ENCODE measurements at places on chromosomes 5 and 9. TPM values are rescaled to one million over a fixed set of nuclear protein-coding genes. Genes with fewer than 3 reads are reported as not detected.

- DNase-seq: no peak
These were observed at the start of gene DPYSL3 for GRCh38 chr5:147509710-147510651. Gene DPYSL3 (minus strand): TSS chr5:147510068. CDS start chr5:147509858, 210 bp downstream.

DNA sequence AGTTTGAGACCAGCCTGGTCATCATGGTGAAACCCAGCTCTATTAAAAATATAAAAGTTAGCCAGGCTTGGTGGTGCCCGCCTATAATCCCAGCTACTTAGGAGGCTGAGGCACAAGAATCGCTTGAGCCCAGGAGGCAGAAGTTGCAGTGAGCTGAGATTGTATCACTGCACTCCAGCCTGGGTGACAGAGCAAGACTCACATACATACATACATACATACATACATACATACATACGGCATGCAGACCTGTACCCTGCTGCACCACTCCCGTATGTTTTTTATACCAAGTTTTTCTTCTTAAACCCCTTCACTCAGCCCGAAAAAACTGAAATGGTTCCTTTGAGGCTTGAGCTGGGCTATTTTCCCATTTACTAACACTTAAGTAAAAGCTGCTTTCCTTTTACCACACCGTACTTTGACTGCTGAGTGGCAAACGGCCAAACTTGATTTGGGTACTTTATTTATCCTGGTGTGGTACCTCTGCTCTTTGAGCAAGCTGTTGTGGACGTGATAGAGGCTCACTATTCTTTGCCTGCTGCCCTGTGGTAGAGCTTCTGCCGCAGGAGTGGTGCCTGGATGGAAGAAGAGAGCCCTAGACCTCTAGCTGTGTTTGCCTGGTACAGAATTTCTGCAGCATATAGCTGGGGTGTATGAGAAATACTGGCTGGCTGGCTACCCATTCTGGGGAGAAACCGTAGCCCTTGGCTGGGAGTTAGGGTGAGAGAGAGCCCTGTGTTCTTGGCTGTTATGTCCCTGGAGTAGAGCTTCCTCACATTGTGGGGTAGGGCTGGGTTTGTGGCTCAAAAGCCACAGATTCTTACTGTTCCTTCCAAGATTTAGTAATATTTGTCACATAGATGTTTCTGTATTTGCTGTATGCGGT lies 19.4 kb downstream of the IPO11 start:
- no peak for DNase-seq

DNA sequence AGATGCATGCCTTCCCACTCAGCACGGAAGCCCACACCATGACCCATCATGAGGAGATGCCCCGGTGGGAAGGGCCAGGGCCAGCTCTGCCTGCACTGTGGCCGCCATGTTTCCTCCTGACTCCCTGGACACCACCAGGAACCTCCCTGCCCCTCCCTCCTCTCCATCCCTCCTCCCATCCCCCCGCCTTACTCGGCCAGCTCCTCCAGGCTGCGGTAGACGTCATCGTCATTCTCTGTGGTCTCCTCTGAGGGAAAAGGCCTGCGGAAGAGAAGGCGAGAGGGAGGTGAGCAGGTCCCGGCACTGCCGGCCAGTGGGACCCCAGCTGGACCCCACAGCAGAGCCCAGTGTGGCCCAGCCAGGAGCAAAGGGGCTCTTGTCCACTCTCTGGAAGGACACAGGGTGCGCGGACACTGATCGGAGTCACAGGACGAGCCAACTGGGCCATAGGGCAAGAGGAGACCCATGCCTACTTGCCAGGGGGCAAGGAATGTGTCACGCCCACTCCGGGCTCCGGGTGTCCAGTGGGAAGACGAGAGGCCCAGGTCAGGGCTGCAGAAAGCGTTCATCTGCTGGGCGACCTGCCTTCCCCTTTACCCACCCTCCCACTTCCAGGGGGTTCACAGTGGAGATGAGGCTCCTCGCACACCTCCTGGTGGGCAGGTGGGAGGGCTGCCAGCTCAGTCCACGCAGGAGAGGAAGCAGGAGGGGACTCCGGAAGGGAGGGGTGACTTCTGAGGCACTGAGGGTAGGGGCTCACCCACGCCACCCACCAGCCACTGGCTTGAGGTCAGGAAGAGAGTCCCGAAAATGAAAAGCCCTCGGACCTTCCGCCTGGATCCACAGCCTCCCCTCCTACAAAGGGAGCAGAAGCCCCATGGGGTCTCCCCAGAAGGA lies 96.2 kb upstream of the SARDH start:
- no peak for DNase-seq

- no peak for DNase-seq
These were observed 334.2 kb downstream of the PDE4D start for GRCh38 chr5:59559323-59559722.

DNA sequence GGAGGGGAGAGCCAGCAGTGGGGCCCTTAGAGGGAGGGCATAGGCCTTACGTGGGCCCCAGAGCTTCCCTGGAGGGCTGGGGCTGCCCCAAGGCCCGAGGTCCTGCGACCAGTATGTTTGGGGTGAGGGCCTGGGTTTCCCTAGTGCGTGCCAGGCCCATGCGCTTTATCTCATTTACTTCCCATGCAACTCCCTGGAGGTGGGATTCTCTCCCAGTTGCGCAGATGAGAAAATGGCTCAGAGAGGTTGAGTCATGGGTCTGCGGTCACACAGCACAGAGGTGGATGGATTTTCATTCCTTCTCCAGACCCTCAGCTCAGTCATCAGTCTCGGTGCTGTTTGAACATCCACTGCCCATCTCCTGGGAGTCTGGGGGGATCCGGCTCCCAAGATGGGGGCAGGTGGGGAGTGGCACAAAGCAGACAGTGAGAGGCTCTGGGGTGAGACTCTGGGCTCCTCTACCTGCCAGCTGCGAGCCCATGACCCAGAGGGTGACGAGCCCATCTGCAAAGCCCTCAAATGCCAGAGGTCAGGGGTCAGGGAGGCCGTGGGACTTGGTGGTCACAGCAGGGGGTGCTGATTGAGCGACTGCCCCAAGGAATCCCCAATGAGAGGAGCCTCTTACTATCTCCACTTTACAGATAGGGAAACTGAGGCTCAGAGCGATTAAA lies 171.2 kb downstream of the GAPVD1 start:
- no peak for DNase-seq

GRCh38 chr5:129122560-129122959 lies 28.0 kb downstream of the ISOC1 start:
- DNase-seq: no peak

DNA sequence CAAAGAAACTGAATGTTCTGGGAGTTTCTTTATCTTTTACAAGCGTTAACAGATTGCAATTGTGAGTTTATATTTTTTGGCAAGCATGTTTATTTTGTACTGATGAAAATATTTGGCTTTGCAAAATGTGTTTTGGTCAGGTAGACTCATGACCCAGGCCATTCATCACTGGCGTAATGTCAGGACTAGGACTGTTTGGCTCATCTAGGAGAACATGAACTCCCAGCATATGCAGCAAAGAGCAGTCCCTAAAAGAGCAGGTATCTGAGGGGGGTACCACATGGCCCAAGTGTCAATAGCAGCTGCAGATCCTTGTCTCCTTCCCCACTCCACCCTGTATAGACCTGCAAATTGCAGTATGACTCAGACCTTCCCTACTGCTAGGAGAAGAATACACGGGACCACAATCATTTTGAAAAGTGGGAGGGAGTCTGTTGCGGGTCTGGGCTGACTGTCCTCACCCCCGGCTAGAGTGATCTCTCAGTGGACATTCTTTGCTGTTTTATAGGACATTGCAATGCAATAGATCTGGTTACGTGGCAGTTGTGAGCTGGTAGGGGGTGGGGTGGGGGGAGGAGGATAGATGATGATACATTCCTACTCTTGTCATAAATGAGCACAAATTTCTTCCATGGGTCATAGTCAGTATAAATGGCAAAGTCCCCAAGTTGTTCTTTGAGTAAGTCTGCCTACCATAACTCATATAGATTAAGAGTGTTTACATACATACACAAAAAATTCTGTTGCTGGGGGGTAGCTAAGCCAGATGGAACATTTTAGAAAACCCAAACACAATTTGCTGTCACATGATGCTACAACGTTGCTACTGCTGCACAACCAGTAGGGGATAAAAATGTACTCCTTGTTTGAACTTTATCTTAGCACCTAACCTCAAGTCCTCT lies 20.8 kb upstream of the SNCAIP start:
- DNase-seq: no peak

GRCh38 chr5:155508673-155509072 lies 495.1 kb downstream of the KIF4B start:
- DNase-seq: no peak

GRCh38 chr9:113635586-113635985 lies 172.1 kb downstream of the RGS3 start:
- DNase-seq: no peak

DNA sequence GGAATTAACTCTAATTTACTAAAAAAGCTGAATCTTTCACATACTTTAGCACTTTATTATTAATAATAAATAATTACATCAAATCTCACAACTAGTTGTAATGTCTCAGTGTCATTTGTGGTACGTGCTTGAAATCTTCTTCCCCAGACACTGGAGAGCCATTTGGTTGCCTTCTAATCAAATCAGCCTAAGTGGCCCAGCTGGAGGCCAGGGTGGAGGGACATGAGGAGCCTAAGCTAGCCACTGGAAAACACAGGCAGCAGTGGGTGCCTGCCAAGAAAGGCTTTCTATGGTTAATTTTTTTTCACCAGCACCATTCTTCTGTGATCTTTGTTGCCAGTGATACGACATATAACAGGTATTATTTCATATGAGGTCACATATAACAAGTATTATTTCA lies 117.0 kb downstream of the ERCC6L2 start:
- DNase-seq: no peak

GRCh38 chr5:39213447-39214207 lies 5.7 kb downstream of the FYB1 start:
- no peak for DNase-seq

DNA sequence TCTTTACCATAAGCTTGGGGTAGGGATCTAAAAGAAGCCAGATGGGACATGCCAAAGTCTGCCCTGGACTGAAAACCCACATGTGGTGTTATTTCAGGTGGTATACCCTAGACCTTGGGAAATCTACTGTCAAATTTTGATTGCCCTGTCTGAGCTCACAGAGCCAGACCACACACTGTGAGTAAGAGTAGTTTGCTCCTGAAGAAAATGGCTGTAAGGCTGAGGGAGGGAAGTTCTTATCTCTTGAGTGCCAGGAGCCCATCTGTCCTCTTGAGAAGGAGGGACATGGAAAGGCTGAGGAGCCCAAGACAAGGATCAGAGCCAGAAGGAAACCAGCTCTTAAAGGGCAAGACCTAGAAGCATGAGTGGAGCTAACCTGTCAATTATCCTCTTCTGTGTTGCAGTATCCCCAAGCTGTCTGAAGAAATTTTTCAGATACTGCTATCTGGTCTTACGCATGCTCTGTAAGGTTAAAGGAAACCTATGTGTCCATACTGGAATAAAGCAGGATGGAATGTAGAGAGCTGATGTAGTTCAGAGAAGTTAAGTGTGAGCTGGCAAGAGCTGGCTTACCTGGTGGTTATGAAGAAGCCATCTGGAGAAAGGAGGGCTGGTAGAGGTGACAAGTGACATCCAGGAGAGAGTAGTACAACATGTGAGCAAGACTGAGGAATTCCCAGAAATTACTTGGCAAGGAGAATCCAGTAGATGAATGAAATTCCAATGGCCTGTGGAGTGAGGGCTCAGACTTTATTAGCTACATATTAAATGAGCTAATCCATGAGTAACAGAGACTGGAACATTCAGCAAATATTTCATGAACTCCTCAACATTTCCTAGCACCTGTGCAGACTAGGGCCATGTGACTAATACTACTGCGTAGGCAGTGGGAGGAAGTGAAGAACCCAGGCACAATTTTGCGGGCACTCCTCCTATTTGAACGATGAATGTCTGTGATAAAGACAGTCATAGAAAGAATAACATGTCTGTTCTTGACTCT lies 389.1 kb upstream of the KIF2A start:
- no peak for DNase-seq

DNA sequence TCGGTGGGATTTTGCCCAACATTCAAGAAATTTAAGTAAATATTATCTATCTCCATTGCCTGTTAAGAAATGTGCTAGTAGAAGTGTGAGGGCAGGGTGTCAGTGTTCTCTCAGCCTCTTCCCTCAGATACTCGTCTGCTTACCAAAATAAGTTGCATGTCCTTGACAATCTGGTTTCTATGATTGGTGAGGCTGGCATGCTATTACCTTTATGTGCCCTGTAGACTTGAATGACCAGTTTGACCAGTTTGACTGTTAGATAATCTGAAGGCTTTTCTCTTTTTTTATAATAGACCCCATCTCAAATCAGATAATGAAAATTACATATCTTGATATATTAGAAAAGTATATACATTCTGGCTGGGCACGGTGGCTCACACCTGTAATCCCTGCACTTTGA lies 348 bp downstream of the CATSPER3 start:
- no peak for DNase-seq

- no peak for DNase-seq
These were observed 125.8 kb downstream of the ADAMTS12 start for GRCh38 chr5:33766023-33766422.

- peak; percentile 79 for DNase-seq
These were observed at the start of gene PCDHB11 for GRCh38 chr5:141199359-141200235. Gene PCDHB11 (plus strand): TSS chr5:141199627. CDS start chr5:141199775, 148 bp downstream.

DNA sequence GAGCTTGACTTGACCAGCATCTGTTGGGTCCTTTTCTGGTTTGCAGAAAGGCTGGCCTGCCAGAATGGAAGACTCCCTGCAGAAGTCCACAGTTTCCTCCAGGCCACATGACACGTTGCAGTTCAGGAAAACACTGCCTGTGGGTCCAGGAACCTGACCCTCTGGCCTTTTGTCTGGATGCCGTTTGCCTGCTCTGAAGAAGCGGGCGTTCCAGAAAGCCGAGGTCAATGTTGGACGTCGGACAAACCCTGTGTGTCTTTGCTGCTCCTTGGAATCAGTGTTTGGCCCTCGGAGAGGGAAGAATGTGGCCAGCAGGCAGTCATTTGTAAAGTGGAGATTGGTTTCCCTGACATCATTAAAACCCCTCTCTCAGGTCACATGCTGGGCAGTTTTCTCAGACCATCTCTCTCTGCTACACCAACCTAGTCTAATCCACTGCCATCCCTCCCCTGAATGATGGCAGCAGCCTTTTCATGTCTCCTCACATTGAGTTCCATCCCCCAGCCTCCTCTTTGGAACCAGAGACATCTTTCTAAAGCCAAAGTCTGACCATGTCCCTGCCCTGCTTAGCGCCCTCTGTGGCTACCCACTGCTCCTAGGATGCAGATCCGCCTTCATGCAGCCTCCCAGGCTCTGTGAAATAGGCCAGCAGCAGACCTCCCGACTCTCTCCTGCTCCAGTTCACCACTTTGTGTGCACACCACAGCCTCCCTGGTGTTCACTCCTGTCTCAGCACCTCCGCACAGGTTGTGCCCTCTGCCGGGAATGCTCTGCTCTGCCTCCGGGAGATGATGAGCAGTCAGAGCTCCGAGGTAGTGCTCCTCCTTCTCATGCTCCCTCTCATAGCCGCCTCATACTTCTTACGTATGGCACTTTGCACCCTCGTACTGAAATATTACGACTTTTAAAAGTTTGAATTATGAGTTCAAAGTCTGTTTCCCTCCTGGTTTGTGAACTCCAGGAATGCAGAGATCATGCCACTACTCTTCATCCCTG lies 75.6 kb downstream of the RALGPS1 start:
- DNase-seq: no peak

SOWAHA gene
- not detected for total RNA-seq

PCA3 gene
- 0.19 TPM for total RNA-seq

AQP7 gene
- total RNA-seq: not detected

KIF4B gene
- total RNA-seq: 0.30 TPM

RAB3C gene
- total RNA-seq: not detected

CARD19 gene
- total RNA-seq: 5.5 TPM

HTR4 gene
- not detected for total RNA-seq

FCN2 gene
- total RNA-seq: not detected

Data from Karpas-422 (cell line).